Mesangial cell (primary cell): ENCODE measurements at places on chromosomes 3 and 15. TPM values are rescaled to one million over a fixed set of nuclear protein-coding genes. Genes with fewer than 3 reads are reported as not detected.

The SAXO2 gene
- 5.5 TPM in 1 of 2 replicates, not detected in the other for total RNA-seq

The ILDR1 gene
- total RNA-seq: 1.0 TPM in 1 of 2 replicates, not detected in the other

The ACAN gene
- total RNA-seq: 0.16 and 0.63 TPM in 2 replicates

The BFSP2 gene
- total RNA-seq: not detected in 2 replicates

The SLC22A13 gene
- total RNA-seq: 0.13 and 0.16 TPM in 2 replicates

The CELF6 gene
- total RNA-seq: 0.13 TPM in 1 of 2 replicates, not detected in the other
